Adipocyte (in vitro differentiated cells): ENCODE measurements at places on chromosomes 5 and 9.

GRCh38 chr5:27612161-27612560, 573.8 kb upstream of the CDH9 start:
- DNase-seq, result no peak

DNA sequence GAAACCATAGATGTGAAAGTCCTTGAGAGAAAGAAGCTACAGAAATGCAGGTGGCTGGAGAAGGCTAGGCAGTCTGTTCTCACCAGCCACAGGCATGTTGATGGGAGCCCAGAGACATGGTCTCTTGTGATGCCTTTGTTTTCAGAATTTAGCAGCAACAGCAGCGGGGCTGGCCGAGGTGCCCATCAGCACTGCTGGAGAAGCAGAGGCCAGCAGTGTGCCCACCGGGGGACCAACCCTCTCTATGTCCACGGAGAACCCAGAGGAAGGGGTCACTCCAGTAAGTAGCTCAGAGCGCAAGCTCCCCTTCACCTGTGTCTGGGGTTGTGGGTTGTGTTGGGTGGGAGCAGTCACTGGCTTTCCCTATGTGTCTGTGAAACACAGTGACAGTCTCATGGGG, 59.6 kb downstream of the COL15A1 start:
- DNase-seq, result no peak

GRCh38 chr5:42992088-42992879, 47.8 kb downstream of the ANXA2R start:
- peak; percentile 84 for DNase-seq

GRCh38 chr5:79975422-79975821, 15.6 kb downstream of the MTX3 start:
- no peak for DNase-seq

GRCh38 chr9:80285326-80285725, 713.6 kb downstream of the TLE4 start:
- peak; percentile 64 for DNase-seq
